Uterus (tissue), 4 donors: ENCODE measurements at places on chromosomes 11 and 22.

DNA sequence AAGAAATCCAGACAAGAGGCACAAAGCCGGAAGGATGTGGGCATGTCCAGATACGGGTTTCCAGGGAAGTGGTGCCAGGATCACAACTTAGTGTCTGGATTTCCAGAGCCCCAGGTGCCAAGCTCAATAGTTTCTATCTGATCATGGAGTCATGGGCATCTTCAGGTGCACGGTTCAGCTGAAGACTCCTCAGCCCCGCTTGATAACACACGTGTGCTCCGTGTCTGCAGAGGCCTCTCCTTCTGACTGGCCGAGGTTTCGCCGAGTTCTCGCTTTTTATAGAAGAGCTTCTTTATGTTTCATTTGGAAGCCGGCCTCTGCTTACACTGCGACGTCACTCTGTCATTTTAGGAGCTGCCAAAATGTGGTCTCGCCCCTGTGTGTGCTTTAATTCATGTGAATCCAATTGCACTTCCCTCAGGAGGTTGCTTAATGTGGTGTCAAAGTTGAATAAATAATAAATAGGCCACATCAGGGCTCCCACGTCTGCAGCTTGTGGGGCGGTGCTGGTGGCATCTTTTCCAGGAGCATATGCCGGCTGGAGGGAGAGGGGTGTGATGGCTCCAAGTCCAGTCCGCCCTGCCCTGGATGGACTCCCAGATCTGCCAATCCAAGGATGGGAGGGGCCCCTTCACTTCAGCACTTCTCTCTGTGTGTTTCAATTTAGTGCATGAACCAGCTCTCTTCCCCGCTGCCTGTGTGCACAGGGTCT lies 1410.8 kb downstream of the TBC1D22A start:
- no peak for DNase-seq

- DNase-seq: no peak
Measured at GRCh38 chr22:24414984-24415945, 12.1 kb upstream of the ADORA2A start.

DNA sequence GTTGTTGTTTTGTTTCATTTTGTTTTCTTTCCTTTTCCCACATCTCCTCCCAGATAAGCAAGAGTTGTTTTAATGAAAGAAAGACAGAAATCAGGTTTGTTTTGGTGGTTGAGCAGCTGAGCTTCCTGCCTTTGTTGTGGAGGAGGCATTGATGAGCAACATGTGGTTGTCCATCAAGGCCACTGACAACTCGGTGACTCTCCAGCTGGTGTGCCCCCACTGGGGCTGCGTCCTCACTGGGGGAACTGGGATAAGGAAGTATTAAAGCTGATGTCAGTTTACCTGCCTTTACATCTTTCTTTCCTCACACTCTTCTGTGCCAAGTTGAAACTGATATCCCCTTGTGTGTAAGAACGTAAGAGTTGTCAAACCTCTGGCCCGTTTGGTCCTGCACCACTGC lies 5.9 kb downstream of the VPS26B start:
- DNase-seq: no peak

DNA sequence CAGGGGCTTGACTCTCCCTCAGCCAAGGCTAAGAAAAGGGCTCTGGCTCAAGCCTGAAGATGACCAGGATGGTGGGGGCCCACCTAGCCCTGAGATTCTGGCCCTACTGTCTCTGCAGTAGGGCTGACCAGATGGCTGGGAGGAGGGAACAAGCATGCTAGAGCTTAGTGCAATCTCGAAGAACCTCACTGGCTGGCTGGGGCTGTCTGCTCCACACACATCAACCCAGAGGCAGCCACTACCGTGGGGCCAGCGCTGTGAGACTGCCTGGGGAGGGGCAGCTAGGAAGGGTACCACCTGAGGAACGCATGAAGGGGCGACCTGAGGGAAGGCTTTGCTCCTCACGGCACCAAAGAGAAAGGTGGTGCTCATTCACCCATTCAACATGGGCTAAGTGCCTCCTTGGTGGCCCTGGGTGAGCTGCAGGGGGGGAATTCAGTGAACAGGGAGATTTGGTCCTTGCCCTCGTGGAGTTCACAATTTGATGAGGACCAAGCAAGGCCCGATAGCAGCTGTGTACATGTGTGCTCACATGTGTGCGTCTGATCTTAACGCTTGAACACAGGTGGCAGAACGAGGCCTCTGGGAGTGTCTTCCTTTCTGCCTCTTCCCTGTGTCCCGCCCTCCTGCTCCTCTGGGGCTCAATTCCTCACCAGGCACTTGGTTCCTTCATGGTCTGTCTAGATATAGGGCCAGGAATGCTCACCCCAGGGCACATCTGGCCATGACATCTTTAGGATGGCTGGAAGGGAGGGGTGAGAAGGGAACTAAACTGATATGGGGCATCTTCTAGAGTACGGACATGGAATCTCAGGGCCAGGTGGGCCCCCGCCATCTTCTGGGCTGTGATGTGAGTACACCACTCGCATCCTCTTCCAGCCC lies 102.3 kb upstream of the PITPNB start:
- DNase-seq: peak; percentile 16

DNA sequence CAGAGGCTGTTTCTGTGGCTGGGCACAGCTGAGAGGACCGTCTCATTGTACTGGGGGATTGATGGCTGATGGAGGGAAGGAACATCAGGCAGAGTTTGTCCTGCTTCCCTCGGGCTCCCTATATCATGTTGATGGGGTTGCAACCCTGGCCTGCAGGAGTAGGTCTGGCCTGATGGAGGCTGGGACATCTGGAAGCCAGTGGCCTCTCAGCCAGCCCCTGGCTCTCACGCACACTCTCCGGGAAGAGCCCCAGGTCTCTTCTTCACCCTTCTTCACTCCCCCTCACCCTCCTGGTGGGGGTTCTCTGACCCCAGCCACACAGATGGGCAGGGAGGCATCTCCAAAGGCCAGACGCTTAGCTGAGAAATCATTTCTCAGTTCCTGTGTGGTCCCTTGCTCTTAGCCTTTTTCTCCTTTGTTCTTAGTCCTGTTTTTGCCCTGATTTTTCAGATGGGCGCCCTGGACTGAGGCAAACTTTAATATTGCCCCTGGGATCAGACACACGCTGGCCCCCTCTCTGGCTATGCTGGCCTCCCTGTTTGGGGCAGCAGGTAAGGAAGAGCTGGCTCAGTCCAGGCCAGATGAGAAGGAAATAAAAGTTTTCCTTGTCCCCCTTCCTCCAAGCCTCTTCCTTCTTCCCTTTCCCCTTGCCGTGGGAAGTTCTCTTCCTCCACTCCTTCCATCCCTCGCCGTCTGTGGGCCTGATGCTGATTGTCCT lies 13.9 kb upstream of the ANO1 start:
- DNase-seq: no peak

DNA sequence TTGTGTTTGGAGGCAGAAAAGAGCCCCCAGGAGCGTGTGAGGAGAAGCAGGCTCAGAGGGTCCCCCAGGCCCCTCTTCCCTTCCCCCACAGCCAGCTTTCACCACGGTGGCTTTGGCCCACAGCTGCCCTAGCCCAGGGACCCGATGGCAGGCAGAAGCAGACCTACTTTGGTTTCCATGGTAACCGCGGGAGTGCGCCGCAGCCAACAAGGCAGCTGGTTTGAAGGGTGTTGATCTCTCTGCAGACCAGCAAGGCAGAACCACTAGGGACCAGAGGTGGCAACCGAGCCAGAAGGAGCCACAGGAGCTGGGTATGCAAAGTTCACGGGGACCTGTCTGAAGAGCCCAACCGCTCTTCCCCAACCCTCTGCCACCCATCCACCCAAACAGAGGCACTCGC lies 69.4 kb downstream of the BUD13 start:
- DNase-seq: no peak

DNA sequence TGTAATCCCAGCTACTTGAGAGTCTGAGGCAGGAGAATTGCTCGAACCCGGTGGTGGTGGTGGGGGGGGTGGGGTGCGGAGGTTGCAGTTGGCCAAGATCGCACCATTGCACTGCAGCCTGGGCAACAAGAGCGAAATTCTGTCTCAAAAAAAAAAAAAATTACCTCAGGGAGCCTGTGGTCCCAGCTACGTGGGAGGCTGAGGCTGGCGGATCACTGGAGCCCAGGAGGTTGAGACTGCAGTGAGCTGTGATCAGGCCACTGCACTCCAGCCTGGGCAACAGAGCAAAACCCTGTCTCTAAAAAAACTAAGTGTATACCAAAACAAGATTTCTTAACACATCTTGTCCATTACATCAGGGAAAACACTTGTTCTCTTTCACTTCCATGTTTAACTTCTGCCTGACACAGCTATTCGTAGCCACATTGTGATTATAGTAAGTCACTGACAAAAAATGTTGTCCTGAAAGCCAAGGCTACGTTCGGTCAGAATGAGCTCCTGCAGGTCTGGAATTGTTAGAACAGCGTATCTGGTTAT lies 1.4 kb downstream of the TMEM80 start:
- DNase-seq: peak; percentile 42

GRCh38 chr22:40597526-40598430 lies 38.7 kb downstream of the MRTFA start:
- DNase-seq: no peak

- no peak for DNase-seq
Measured at GRCh38 chr11:122803716-122804115, 34.6 kb upstream of the CRTAM start.

DNA sequence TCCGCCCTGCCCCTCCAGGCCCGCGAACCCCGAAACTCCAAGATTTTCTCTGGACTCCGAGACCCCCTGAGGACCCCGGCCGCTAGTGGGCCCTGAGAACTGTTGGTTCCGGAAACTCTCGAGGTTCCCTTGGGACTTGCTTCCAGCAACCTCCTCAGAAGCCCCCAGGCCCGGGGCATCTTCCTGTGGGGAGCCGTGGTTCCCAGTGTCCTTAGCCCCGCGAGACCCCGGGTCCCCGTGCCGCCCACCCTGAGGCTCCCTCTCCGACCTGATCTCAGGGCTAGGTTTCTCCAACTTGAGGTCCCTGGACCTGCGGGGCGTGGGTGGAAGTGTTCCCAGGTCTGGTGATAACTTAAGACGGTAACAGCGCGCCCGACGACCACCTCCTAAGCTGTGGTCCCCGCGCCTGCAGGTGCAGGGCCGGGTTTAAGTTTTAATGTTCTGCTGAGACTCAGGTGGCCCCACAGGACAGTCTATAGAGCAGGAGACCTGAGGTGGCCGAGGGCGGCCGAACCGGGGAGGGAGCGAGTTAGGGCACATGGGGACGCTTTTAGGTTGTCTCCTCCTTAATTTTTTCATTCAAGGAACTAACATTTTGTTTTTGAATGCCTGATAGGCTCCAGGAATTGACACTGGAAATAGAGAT lies 720 bp downstream of the FAM118A start:
- DNase-seq: peak; percentile 38

DNA sequence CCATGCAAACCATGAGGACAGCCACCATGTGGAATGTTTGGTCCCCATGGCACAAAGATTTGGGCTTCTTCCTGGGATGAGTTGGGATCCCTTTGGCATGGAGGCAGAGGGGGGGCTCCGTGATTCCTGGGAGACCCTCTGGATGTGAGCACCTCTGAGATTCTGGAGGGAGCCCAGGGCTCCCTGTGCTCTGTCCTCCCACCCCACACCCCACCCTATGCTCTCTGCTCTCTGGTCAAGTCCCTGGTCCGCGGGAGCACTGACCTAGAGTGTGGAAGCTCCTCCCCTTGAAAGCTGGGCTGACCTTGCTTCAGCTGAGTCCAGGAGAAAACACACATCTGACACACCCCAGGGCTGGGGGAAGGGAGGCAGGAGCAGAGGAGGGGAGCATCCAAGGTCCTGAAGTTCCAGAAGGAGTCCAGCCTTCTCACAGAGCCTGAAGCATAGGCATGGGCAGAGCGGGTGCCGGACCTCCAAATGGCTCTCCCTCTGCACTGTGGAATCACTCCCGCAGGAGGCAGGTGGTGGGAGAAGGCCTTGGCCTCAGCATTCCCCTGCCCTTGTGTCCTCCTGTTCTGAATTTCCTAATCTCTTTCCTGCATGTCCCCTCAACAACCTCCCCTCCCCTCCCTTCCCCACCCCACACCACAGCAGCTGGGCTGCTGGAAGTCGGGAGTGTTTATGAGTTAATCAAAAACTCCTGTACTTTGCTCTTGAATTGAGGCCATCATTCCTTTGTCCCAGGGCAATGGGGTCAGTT lies 25.7 kb upstream of the OAF start:
- peak; percentile 81 for DNase-seq

DNA sequence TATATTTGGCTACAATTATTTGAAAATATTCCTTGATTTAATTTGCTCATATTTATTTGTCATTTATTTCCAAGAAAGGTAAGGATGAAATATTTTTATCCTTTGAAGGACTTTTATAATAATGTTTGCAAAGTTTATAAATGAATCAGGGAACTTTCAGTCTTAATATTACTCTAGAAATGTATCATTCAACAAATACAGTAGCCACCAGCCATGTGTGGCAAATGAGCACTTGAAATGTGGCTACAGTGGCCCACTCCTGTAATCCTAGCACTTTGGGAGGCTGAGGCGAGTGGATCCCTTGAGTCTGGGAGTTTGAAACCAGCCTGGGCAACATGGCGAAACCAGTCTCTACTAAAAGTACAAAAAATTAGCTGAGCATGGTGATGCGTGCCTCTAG lies 20.3 kb upstream of the PHF21A start:
- DNase-seq: no peak
